Stimulated activated CD4-positive, alpha-beta T cell treated with anti-CD3 and anti-CD28 coated beads, Interleukin-1b, Interleukin-23, amount 100 ng/mL, for 1 hour (primary cell): ENCODE measurements at places on chromosomes 16 and 17.
A peak's percentile ranks its signal among the peaks of the same experiment; 100 is the strongest.

GRCh38 chr17:50585346-50585745 is 24.8 kb downstream of the CACNA1G start:
- DNase-seq: no peak

- no peak for DNase-seq
These were observed 65.4 kb downstream of the RBFOX3 start for GRCh38 chr17:79545251-79546005.

GRCh38 chr17:40068917-40069750 is 6.4 kb downstream of the THRA start:
- peak; percentile 50 for DNase-seq

DNA sequence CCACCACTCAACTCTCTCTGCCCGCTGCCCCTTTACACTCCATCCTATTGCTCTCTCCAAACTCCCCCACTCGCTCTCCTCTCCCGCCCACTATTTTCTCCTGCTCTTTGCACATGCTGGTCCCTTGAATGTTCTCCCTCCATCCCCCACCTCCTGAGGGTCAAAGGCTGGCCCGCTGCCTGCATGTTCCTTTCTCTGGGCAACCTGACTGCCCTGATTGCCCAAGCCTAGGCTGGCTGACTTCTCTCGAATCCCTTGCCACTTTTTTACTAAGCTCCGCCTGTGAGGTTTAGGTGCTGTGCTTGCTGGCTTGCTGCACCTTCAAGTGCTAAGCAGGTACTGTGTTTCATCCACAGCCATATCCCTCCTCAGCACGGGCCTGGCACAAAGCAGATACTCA is 2.7 kb downstream of the EMC8 start:
- no peak for DNase-seq

DNA sequence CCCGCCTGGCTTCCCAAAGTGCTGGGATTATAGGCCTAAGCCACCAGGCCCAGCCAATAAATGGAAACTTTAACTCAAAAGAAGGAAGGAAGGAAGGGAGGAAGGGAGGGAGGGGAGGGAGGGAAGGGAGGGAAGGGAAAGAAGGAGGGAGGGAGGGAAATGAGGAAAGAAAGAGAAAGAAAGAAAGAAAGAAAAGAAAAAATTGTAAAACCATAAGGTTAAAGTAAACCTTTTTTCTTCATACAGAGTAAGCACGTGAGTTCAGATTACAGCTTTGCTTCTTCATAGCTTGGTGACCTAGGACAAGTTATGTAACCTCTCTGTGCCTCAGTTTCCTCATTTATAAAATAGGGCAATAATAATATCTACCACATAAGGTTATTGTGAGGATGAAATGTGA is 26.0 kb downstream of the LRRC37B start:
- no peak for DNase-seq

- no peak for DNase-seq
These were observed 28.6 kb upstream of the DBNDD1 start for GRCh38 chr16:90047714-90048346.

DNA sequence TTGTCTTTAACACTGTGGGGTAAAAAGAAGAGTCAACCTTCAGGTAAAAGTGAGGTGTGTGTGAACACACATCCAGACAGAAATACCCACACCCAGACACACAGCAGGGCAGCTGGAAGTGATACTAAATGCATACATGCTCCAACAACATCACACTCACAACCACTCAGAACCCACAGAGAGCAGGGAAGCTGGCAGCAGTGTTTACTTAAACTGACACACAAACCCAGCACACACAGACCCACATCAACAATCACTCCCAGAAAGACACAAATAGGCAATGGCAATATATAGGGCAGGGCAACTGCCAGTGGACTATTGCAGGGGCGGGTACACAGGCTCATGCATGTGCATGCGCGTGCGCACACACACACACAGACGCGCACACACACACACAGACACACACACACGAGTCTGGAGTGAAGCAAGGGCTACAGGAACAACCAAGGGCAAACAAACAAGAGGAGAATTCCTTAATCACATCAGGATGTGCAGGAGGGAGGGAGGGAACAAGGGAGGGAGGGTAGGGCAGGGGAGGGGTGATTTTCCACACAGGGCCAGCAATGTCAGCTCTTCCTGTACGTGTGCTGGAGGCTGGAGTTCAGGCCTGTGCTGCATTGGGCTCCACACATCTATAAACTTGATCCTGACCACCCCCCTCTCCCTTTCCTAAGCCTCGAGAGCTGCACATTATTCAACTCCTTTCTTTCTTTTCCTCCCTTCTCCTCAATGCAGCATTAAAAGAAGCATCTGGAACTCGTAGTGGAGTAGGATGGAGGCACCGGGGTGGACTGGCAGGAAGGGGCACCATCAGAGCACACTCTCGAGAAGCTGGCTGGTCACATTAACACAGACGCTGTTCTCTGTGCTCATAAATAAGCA is 30.1 kb downstream of the HIC1 start:
- no peak for DNase-seq

DNA sequence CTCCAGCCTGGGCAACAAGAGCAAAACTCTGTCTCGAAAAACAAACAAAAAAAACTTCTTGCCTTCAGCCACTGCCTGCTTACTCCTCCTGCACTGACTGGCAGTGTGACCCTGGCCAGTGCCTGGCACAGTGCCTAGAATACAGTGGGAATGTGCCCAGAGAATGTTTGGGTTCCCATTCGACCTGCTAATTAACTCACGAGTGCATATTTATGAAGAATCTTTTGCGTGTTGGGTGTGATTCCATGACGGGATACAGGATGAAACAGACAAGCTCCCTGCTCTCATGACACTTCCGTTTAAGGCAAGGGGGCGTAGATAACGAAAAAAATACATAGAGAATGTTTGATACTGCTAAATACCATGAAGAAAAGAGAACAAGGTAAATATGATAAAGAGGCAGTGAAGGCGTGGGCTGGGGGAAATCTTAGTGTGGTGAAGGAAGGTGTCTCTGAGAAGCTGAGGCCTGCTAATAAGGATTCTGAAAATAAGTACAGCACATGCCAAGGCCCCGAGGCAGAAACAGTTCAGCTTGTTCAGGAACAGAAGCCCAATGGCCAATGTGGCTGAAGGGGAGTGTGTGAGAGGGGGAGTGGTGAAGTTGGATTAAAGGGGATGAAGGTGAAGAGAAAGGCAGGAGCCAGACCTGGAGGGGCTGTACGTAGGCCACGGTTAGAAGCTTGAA is 4.3 kb downstream of the ABI3 start:
- DNase-seq: no peak

DNA sequence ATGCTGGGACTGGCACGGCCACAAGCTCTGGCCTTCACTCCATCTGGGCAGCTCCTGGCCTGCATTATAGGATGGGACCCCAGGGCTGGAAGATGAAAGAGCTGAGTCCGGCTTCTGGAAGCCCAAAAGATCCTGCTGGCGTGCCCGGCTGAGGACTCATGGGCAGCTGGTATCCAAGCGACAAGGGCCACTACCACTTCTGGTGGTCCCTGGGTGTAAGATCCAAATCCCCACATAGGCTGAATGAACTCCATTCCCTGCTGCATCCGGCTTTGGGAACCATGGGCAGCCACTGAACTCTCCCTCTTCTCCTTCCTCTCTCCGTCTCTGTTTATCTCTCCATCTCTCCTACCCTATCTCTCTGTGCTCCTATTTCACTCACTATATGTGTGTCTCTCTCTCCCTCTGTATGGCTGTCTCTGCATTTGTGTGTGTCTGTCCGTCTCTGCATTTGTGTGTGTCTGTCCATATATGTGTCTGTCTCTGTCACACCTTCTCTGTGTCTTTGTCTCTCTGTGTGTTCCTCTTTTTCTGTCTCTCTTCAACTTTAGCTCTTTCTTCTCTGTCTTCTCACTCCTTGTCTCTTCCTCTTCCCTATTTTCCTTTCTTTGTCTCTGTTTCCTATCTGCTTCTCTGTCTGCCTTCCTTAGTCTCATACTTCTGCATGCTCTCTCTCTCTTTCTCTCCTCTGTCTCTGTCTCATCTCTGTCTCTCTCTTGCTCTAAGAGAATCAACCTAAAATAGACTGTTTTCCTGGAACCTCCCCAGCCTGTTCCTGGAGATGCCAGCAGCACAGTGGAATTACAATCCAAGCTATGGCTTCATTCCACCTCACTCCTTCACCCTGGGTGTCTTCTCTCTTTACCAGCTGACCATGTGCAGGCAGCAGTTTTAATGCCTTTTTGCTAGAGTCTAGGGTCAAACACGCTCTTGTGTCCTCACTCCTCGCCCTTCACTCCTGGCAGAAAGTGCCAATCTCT is 60.4 kb upstream of the IRX6 start:
- no peak for DNase-seq

- no peak for DNase-seq
These were observed 15.6 kb downstream of the GAA start for GRCh38 chr17:80116921-80117380.

DNA sequence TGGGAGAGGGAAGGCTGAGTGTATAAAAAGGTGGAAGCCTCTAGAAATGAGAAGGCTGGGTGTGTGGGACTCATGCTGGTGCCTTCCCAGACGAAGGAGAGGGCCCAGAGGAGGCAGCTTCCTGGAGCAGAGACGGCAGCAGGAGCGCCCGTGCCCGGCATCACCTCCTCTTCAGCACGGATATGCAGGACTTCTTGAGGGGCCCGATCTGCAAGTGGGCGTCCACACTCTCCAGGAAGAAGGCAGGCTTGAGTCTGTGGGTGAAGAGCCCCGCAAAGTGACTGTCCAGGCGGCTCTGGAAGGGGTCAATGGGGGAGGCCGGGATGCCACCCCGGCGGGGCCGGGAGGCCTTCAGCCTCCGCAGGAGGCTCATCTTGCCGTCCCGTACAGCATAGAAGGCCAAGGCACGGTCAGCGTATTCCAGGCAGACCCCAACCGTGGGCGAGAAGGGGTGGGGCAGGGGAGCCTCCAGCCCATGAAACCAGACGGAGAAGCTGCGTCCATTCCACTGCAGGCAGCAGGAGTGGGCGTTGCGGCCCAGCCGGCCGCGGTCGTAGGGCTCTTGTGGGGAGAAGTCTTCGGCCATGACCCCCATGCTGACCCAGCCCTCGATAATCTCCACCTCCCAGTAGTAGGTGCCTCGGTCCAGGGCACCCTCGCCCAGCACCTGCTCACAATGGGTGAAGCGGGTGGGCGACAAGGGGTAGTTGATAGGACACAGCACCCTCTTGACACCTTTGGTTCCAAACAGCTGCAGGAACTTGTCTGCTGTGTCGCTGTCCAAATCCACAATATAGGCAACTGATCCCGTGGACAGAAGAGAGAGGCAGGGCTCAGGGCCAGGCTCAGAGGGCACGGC is 3.8 kb downstream of the TRIM47 start:
- DNase-seq: no peak

DNA sequence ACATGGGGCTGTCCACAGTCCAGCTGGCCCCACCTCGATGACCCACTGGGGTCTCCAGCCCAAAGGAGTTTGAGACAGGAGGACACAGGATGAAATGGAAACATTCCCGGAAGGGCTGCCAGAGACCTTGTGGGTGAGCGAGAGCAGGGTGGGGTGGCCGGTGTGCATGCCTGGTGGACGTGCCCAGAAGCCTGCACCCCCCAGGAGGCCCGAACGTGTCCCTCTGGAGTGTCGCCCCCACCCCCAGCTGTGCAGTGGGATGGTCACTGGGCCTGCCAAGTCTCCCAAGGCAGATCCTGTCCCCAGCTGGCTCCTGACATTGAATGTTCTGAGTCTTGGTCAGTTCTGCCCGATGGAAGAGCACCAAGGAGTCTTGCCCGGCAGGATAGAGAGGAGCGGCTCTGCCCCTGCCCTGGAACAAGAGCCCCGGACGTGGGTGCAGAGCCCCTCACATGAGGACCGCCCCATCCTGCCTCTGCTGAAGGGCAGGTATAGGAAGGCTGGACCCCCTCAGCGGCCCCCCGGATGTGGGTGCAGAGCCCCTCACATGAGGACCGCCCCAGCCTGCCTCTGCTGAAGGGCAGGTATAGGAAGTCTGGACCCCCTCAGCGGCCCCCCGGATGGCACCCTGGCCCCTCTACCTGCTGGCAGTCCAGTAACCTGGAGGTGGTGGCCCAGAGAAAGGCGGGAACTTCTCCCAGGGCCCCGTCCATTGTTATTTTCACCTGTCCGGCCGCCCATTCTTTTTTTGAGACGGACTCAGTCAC is 3.1 kb upstream of the CAPN15 start:
- no peak for DNase-seq

DNA sequence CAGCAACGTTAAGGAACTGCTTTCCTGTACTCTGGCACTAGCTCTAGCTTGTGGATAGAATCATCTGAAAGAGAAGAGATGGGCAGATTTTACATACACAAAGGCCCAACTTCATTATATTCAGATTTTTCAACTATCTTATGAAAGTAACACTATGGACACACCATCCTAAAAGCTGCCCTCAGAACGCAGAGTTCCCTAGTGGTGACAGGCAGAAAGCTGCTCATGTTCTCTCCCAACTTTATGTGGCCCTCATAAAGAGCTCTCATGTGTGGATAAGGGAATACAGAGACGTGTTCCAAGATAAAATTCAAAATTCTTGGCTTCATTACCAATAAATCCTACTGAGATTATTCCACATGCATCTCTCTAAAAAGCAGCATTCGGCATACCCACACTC is 1.5 kb downstream of the CFAP20 start:
- DNase-seq: no peak

DNA sequence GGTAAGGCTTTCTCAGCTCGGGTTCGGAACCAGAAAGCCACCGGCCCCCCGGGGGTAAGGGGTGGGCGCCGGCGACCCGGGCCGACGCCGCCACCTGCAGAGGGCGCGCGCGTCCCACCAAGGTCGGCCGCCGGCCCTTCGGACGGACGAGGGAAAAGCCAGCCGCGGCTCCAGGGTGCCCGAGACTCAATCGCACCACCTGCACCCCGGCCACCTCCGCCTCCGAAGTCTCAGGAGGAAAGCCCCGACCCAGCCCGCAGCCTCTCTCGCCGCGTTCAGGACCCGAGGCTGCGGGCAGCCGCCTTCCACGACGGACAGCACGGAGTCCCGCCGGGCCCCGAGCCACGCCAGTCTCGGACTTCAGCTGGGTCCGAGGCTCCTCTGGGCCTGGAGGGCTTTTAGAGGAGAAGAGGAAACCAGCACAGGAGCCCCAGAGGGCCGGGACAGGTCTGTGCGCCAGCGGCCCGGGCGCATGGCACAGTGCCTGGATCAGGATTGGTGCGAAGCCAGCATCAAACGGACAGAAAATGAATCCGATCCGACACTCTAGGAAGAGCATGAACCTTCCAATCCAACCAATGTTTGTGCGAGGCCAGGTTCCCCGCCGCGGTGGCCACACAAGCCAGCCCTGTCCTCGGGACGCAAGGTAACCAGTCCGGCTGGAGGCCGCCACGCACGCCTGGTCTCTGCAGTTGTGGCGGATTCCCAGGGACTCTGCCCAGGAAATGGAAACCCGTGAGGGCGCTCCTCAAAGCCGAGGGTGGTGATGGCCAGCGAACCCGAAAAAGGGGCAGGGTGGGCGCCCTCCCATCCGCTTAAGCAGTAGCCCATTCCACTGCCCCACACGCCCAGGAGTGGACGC is 6.7 kb downstream of the CBX8 start:
- DNase-seq: no peak

GRCh38 chr17:30921544-30922196 is at the start of gene ADAP2:
Gene ADAP2 (plus strand): TSS chr17:30921945. CDS start chr17:30922015, 70 bp downstream.
- DNase-seq: no peak
